ENCODE measurements at places on chromosomes 12 and 14.

GRCh38 chr12:43501703-43502102, 50.3 kb downstream of the ADAMTS20 start:
- DNase-seq, result no peak

DNA sequence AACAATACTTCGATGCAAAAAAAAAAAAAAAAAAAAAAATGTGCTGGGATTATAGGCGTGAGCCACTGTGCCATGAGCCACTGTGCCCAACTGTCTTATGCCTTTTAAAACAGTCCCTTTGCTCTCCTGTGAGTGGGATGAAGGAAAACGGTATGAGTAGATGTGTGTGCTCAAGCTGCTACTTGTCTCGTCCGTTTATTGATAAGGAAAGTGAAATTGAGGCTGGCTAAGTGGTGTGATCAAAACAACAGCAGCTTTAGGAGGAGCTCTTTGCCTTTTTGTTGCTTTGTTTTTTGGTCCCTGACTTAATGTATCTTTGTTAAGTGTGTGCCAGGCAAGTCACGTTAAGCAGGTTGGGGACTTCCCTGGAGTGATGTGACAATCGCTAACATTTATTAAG, 275.9 kb downstream of the TMEM132C start:
- no peak for DNase-seq

DNA sequence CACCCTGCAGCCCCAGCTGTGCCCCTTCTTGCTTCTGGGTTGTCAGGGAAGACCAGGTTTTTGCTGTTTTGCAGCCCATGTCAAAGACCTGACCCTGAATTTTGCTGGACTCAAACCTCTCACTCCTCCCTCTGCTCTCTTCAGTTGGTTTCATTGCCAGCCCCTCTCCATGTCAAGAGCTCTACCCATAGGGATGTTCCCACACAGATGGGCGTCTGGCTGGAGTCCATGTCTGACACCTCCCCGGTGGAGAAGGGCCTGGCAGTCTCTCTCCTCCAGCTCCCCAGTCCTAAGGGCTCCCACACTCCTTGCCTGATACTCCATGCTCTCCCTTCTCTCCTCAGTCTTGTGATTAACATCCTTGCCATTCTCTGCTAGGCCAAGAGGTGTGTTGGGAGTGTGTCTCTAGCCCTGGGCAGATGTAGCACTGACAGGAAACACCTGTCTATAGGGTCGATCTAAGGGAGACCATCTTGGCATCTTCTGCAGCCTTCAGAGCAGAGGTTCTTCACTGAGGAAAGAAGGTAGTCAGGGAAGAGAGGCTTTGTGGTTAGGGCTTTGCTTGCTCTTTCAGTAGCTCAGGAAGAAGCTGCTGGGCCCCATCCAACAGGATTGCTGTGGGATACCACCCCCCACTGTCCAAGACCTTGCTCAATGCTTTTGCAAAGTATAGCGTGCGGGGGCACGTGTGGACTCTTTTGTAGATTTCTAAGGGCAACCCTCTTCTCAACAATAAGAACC, 4.7 kb downstream of the ASIC1 start:
- DNase-seq, result no peak

DNA sequence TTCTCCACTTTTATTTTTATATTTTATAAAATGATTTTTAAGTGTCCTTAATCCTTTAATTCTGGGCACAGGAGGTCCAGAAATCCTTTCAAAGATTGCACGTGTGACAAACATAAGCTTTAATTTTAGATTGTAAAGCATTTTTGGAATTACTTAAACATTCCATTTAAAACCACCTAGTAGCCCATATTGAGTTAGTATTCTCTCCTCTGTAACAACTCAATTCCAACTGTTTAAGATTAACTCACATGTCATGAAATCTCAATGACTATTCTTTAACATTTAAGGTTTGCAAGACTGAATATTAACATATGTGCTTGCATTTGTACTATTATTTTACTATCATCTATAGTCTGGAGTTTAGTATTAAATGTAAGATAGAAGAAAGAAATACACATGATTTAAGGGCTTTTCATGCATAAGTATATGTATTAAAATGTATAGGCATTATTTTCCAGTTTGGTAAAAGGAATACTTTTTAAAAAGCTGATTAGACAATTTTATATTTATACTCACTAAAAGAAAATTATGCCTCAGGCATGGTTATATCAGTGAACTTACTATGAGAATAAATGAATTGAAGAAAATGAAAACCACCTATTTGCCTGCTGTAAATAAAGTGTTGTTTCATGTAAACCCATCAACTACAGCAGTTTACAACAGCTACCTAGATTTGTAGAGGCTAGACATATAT, 776.9 kb downstream of the SLC6A15 start:
- DNase-seq, result no peak

GRCh38 chr12:57479376-57480115, at the start of gene ARHGAP9:
Gene ARHGAP9, minus strand, starts transcription at chr12:57479866. Its CDS starts 460 bp downstream, at chr12:57479406.
- DNase-seq, result no peak

DNA sequence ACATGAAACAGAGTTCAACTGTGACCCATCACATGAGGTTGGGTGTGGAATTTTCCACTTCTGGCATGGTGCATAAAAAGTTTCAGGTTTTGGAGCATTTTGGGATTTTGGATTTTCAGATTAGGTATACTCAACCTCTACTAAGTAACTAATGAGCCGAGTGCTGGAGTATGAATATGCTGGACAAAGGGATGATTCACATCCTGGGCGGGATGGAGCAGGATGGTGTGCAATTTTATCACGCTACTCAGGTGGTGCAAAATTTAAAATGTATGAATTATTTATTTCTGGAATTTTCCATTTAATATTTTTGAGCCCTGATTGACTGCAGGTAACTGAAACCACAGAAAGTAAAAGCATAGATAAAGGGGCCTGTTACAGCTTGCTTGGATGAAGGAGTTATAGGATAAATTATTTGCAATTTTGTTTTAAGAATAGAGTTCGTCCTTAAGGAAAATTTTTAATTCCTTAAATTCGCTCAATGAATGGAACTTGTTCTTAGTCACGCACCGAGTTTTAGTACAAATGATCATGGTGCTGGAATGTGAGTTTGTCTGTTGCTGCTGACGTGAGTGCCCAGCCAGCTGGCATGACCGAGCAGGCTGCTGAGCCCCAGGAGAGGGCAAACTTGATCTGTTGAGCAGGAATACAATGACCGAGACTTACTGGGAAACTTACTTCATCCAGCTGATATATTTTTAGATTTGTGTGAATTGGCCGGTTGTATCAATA, 176.3 kb downstream of the ESR2 start:
- no peak for DNase-seq

DNA sequence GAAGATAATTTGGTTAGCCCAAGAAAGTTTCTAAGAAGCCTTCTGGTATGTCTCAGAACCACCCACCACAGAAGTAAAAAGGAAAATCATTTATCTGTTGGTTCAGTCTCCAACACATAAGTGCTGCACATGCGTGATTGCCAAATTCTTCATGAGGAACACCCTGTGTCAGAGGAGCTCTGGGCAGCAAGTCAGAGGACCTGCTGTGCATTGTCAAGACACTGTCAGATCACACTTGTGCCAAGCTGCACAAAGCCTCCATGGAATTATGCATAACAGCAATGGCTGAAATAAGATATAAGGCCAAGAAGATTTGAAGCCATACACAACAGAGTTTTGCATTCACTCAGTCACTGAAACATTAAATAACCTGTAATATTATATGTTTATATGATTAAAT, 1304.7 kb upstream of the FLRT2 start:
- DNase-seq, result no peak

DNA sequence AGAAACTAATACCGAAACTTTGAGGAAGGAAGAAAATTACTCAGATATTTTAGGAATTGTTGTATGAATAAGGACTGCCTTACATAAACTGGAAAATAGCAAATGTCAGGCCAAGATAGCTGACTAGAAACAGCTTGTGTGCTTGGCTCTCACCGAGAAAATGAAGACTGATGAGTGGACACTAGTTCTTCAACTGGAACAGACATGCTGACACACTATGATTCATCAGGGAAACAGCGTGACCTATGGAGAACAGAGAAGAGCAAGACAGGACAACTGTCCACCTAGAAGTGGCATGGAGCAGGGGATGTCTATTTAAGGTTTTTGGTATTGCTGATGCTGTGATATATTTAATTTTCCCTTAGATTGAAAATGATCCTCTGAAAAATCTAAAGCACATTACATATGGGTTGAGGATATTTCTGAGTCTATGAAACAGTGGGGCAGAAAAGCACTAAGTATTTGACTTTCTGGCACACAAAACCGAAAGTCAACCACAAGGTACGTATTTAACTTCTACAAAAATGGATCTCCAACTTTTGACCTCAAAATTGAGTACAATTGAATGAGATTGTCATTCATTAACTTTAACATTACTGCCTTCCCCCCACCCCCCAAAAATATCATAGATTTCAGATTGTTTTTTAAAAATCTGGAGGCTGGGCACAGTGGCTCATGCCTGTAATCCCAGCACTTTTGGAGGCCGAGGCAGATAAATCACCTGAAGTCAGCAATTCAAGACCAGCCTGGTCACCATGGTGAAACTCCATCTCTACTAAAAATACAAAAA, 863.2 kb downstream of the LRFN5 start:
- no peak for DNase-seq

DNA sequence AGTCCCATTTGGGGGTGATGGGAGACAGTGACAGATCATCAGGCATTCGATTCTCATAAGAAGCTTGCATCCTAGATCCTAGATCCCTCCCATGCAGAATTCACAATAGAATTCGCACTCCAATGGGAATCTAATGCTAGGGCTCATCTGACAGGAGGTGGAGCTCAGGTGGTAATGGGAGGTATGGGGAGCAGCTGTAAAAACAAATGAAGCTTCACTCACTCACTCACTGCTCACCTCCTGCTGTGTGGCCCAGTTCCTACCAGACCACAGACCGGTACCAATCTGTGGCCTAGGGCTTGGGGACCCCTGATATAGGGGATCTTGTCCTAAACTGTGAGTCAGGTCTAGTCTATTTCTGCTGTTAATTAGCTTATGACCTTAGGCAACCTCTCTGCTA, 40.1 kb upstream of the EPS8 start:
- DNase-seq, result no peak

- DNase-seq, result no peak
These were observed 33.9 kb downstream of the PLCZ1 start for GRCh38 chr12:18703911-18704310.

DNA sequence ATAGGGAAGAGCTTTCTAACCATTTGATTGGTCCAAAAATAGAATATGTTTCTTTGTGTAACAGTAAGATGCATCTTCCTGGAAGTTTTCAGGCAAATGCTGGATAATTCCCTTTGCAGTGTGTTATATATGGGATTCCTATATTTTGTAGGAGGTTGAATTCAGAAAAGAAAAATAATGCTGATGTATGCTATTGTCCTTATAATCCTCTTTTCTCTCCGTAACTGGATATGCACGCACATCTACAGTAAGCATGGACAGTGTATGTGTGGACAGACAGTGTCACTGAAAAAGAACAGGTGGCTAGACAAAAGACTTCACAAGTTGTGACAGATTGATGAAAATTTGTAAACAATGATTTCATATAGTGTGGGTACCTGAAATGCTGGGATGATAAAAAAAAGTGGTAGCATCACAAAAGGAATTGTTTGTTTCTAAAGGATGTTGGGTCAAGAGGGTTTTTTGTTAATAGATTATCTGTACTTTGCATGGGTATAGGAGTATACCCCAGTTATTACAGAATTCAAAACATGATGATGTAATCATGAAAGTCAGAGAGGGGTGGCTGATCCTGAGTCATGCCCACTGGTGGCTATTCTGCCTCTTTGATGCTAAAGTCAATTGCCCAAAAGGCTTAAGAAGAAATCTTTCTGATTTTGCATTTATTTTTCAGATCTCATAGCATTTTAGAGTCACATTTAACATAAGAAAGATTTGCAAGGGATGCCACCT, 160.7 kb upstream of the TMTC1 start:
- DNase-seq, result no peak

GRCh38 chr12:10661338-10661737, 12.5 kb downstream of the STYK1 start:
- no peak for DNase-seq

DNA sequence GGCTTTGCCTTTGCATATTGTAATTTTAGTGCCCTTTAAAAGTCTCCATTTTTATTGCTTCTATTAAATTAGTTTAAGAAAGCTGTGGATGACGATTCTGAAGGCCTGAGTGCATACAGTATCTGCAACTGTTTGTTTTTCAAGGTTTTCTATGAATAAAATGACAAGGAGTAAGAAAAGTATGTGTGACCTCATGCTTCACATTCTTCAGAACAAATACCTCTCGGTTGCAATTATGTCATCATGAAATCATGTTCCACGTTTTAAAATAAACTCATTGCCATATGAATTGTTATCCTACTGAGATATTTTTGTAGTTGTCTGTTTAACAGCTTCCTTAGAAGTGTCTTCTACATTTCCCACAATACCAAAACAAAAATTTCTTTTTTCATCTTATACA, 374.6 kb downstream of the MDGA2 start:
- DNase-seq, result no peak

DNA sequence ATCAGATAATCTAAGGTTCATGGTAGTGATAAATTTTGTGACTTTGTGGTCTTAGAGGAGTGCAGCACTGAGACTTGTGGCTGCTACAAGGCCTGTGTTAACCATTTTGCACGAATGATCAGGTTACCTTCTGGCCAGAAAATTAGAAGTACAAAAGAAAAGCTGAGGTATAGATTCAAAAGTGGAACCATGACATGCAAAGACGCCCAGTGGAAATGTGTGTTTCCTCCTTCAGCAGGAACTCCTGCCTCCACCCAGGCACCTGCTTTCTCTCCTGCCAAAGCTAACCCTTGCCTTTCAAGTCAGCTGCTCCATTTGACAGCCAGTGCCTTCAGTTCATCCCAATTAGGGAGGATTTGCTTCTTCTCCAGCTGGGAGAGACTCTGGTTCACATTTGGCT, 10.1 kb downstream of the PDE6H start:
- no peak for DNase-seq

DNA sequence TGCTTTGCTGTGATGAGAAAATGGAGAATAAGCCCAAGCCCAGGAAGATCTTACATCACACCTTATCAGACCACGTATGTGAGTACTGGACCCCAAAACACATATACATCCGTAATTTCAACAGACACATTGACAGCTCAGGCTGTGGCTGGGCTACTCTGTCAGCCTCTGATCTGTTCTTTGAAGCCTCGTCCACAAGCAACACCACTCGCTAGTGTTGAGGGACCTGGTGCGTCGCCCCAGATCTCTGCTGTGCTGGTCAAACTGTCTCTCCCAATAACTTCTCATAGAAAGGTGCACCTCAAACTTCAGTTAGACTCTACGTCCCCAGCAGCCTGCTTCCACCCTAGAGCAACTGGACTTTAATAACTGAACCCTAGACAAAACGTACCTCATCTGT, 10.6 kb upstream of the SFSWAP start:
- no peak for DNase-seq

GRCh38 chr12:66050610-66051009, 79.9 kb downstream of the LLPH start:
- DNase-seq, result no peak

- DNase-seq, result no peak
These were observed 9.5 kb downstream of the ZNF891 start for GRCh38 chr12:133120385-133121191.
